ENCODE measurements at places on chromosomes 4 and X.

GRCh38 chrX:132271311-132271778 lies 52.1 kb upstream of the RAP2C start:
- no peak for DNase-seq

DNA sequence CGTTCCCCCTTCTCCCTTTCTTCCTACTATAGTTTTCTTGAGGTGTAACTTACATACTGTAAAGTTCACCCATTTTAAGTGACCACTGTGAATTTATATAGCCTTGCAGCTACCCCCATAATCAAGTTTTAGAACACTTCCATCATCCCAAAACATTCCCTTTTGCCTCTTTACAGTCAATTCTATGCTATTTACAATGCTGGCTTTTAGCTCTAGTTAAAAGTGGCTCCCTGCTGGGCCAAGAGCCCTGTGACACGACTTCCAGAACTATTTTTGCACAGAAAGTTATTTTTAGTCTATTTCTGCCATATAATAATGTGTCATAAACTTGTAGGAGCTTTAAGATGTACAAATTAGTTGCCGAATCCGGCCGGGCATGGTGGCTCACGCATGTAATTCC lies 26.9 kb downstream of the MAP7D2 start:
- DNase-seq = no peak

- no peak for DNase-seq
Measured at GRCh38 chr4:69849297-69849696, 10.6 kb downstream of the SULT1E1 start.

DNA sequence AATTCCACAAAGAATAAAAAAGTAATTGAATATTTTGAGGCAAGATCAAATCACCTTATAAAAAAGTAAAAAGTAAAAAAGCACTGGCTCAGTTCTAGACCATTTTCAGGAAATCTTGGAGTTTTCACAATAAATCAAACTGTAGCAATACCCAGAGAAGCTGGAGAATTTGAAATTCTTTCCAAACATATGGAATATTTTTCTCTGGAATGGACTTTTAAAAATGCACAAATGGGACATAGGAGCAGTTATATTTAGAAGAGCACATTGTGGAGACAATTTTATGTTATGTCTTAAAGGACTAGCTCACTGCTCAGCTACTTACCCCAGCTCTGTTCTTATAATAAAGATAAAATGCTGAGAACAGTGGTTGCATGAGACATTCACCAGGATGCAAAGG lies 211.9 kb upstream of the KIT start:
- no peak for DNase-seq

Measured in cerebellar nuclear complex (tissue), 1 donor.